ENCODE measurements at places on chromosomes 3 and 15. TPM values are rescaled to one million over a fixed set of nuclear protein-coding genes. Genes with fewer than 3 reads are reported as not detected.

- no peak for DNase-seq
Observed at GRCh38 chr3:172982736-172983364, 158.2 kb downstream of the SPATA16 start.

DNA sequence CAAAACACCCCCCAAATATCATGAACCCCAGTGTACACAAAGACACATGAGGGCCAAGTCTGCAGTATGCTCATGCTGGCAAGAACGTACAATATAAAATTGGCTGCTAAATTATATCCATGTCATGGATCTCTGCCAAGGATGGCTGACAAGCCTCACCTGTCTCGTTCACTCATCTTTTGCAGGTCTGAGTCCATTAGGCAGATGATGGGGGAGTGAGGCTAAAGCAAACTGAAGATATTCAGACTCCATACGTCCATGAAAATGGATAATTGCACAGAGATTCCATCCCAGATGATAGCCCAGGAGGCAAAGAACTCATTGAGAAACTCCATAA, 122.3 kb upstream of the PTPRG start:
- no peak for DNase-seq

DNA sequence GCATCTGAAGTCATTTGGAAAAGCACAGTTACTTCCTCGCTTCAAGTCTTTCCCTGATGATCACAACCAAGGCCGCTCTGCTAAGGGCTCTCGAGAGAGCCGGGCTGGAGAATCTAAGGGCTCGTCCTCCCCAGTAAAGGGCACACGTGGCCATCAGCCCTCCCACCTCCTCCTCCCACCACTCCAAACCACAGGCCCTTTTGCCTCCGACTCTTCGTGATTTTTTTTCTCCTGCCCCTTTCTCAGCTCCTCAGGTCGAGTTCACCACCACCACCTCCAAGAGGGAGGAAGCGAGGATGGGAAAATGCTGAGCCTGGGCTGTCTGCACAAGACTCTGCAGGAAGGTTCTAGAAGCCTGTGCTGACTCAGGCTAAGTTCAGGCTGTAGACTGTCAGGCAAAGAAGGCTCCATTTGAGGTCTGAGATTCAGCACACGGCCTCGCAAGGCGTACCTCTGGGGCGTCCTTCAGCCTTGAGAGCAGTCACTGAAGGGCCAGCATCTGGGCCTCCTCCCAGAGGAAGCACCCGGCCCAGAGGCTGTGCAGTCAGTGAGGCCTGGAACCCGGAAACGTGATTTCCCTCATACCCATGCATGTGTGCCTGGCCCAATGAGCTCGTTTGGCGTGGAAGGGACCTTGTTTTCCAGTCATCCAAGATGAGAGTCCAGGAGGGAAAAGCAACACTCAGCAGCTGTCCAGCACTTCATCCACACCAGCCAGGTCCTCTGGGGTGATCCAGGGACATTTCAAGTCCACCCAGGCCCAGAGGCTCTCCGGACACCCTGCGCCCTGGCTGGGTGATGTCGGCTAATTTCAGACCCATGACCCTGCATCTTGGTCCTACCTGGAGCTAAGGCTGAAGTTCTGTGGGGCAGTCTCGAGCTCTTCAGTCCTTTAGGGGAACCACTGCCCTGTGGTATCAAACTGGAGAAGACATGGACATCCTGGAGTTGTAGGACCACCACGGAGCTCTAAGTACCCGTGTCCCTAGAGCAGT, 196.8 kb downstream of the XXYLT1 start:
- peak; percentile 16 for DNase-seq

DNA sequence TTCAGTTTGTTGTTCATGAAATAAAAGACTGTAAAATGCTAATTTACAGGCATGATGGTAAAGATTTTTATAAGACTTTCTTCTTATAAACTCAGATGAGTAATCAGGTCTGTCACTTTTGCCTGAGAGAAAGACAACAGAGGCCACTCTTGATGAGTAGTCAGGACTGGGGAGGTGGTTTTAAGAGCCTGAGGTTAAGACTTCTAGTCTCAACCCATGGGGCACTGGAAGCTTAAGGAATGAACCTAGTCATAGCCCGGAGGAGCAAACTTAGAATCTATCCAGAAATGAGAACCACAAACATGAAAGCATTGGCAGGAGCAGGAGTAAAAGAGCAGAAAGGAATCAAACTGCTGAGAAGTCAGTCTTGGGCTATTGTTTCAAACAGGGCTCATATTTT, 846.3 kb upstream of the ARPP21 start:
- DNase-seq: no peak

DNA sequence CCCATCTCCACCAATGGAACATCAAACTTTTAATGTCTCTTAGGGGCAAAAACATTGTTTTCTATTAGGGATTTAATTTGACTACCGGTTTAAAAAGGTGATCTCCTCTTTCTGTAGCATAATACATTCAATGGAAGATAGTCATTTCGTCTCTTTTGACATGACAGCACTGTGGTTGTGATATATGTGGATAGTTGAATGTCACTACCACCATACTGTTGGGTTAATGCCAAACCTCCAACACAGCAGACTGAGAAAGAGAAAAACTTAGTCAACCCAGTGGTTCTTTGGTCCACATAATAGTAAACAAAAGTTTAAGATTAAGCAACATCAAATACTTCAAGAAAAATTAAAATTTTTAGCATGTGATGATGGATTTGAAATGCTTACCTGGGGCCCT, 530.4 kb downstream of the AGBL1 start:
- DNase-seq: no peak

DNA sequence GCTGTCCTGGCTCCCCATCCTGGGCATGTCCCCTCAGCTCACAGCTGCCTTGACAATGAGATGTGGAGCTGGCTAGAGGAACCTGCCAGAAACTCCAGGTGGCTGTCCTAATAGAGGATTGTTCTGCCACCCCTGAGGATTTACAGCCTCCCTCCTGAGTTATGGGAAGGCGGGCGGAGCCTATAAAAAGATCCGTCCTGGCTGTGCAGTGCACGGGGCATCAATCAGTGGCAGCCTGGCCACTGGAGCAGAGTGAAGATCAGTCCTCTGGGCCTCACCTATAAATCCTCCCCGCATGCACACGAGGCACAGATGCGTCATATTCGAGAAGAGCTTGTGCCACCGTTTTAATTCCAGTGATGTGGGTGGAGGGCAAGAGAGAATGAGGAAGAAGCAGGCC, 90.0 kb downstream of the MEGF11 start:
- no peak for DNase-seq

DNA sequence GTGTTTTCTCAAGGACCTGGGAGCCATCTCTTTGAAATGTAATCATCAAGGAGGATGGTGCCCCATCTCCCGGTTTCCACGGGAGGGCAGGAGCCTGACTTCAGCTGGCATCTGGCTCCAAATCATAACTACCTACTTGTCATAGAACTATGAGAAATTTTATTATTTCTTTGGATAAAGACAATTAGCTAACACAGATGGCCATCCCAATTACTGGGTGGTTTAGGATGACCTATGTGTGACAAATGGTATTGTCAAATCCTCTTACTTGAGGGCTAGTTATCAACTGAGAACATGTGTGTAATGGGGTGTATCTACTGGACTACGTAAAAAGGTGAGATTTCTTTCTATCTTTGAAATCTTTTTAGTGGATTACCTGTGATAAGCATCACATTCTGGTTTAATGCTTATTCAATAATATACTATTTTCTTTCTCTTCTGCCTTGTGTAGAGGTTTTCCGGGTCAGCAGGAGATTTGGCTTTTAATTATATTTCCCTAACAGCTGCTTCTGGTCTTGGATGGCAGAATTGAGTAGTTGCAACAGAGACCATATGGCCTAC, 15.3 kb upstream of the PARP14 start:
- no peak for DNase-seq

DNA sequence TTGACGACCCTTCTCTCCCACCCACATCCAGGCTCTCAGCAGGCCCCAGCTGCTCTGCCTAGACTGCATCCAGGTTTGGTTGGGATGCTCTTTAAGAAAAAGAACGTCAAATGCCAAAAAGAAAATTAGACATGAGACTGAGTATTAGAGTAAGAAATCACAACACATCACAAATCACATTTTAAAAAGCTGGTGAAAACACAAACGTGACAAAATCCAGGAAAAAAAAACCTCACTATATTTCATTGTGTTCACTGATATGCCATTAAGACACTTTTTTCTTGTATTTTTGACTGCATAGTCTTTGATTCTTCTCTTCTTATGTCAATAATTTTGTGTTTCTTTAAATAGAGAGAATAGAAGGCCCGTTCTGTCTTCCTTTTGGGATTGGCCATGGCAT, 243.7 kb downstream of the TLE3 start:
- no peak for DNase-seq

DNA sequence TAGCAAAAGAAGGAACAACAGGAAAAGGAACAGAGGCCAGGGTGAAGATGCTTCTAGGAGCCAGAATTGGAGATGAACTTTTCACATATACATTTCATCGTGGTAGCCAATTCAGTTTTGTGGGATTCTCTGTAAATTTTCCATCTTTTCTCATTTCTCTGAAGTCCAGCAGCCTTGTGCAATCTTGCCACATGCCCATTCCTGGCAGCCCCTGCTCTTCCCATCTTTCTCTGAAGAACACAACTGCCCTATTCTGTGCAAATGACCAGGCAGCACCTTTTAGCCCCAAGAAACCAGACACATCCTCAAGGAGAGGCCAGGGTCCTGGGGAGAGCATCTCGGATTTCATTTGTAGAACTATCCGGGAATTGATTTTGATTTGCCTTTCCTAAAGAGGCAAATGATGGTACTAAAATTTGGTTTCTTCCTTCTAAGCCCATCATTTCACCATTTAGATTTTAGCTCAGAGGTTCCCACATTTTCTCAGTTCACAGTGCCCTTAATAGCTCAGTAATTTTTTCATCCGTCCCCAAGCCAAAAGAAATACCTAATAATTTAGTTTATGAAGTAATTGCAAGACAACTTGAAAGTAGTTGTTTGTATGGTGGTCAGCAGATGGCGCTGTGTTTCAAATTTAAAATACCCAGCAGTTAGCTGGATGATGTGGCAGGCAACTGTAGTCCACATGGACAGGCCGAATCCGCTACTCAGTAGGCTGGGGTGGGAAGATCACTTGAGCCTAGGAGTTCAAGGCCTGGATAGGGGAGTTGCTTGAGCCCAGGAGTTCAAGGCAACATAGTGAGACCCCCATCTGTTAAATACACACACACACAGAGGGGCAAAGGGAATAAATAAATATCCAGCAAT, 61.3 kb upstream of the ACKR4 start:
- DNase-seq: no peak

DNA sequence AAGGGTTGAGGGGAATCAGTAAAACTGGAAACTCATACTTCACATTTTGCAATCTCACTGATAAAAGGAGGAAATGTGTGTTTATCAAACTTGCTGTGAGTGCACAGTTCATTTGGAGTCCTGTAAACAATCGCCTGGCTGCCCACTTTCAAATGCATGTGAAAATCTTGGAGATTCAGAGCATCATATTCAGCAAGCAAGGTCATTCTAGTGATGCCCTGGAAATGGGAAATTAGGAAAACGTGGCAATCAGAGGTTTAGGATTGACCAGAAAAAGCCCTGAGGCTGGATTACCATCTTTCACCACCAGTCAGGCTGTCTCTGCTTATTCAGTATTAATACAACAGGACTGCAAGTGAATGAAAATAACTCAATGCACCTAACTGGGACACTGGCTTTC, 23.9 kb downstream of the DPH6 start:
- no peak for DNase-seq

CTSH gene
- 96.6 TPM for total RNA-seq

LINGO1 gene
- total RNA-seq: 0.42 TPM

TNNC1 gene
- total RNA-seq: 1.4 TPM

LNP1 gene
- 1.9 TPM for total RNA-seq

ADAMTS7 gene
- total RNA-seq: 0.64 TPM

FRMD5 gene
- total RNA-seq: not detected

All from right lobe of liver (tissue), 6 donors.